ENCODE measurements at places on chromosomes 2 and 18. TPM values are rescaled to one million over a fixed set of nuclear protein-coding genes. Genes with fewer than 3 reads are reported as not detected.

Gene TTR
- total RNA-seq, result not detected

Gene REG3G
- not detected for total RNA-seq

Gene ALPI
- not detected for total RNA-seq

GRCh38 chr2:156473445-156473844 is 37.3 kb downstream of the GPD2 start:
- no peak overlapping the region for H3K27ac ChIP-seq
- peaks cover 2% of the 10 kb centered on the region for H3K4me1 ChIP-seq
- H3K4me3 ChIP-seq, result no peak overlapping the region
- no peaks in the 10 kb centered on the region for H3K27me3 ChIP-seq
- no peak for DNase-seq

GRCh38 chr2:25337276-25337675 is 4.4 kb downstream of the DNMT3A start:
- no peak overlapping the region for H3K4me3 ChIP-seq
- no peaks in the 10 kb centered on the region for H3K27me3 ChIP-seq
- DNase-seq, result no peak
- no peak overlapping the region for H3K27ac ChIP-seq

- no peaks in the 10 kb centered on the region for H3K36me3 ChIP-seq
- no peak overlapping the region for H3K4me3 ChIP-seq
- H3K27me3 ChIP-seq, result peaks cover 80% of the 10 kb centered on the region
- no peak for DNase-seq
- no peak overlapping the region for H3K27ac ChIP-seq
Measured at GRCh38 chr2:236171181-236171679, 3.0 kb upstream of the GBX2 start.

Gene NMUR1
- 0.50 TPM for total RNA-seq

GRCh38 chr18:59385191-59385590 is 26.1 kb upstream of the LMAN1 start:
- no peaks in the 10 kb centered on the region for H3K27me3 ChIP-seq
- no peaks in the 10 kb centered on the region for H3K4me1 ChIP-seq
- H3K27ac ChIP-seq, result no peak overlapping the region
- no peak for DNase-seq

DNA sequence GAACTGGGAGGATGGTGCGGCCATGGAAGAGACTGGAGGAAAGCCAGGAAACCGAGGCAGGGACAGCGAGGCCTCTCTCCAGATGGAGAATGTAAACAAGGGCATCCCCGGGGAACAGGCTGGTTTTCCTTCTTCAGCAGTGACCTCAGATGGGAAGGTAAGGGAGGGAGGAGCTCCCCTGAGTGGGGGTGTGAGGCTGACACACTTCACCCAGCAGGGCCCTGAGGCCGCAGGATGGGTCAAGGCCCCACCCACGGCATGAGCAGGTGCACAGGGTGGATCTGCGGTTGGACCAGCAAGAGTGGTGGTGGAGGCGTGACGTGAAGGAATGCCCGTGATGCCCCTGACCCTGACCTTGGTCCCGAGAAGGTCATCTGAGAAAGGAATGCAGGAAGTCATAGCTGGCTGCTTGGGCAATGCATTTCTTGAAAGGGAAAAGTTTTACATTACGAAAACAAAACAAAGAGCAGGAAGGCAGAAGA is 48.1 kb downstream of the ADCY3 start:
- peak overlapping the region; percentile 67 for H3K27ac ChIP-seq
- peak; percentile 56 for DNase-seq
- H3K27me3 ChIP-seq, result no peaks in the 10 kb centered on the region

Gene CYS1
- total RNA-seq, result 5.1 TPM
